ENCODE measurements at places on chromosomes 12 and 14.
A peak's percentile ranks its signal among the peaks of the same experiment; 100 is the strongest.

DNA sequence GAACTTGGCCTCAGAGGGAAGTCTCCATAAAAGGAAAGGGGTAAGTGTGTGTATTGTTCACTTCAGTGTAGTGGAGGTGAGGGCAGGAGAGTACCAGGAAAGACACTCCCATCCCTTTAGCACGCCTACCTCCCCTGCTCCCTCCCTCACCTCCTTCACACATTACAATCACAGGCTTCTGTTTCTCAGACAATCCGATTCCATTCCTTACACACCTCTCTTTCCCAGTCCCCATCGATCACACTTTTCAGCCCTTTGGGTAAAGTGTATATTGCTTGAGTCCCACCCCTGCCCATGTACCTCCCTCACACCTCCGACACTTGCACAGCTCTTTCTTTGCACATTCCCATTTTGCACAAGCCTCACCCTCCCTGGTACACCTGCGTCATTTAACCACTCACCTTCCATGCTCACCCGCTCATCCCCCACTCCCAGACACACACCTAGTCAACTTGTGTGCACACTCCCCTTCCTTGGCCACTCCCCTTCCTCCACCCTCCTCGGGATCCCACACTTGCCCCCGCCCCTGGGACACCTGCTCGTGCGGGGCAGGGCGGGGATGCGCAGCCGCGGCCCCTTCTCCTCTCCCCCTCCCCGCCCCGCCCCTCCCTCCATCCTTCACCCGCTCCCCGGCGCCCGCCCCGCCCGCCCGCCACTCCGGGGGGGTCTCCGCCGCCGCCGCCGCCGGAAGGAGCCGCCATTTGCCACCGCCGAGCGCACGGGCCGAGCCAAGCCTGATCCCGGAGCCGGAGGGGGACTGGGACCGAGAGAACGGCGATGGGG is at the start of gene MARCHF9:
TSS of gene MARCHF9 (plus strand) at position 693 of the 783 bp plus-strand sequence. CDS start 426 bp downstream, outside the sequence.
- peak; percentile 72 for DNase-seq

GRCh38 chr14:55846826-55847446 is 266.9 kb downstream of the KTN1 start:
- no peak for DNase-seq

- DNase-seq = no peak
Observed at GRCh38 chr12:90058704-90059103, 350.1 kb upstream of the ATP2B1 start.

GRCh38 chr12:12190087-12190809 is 76.6 kb downstream of the LRP6 start:
- no peak for DNase-seq

- DNase-seq = no peak
Observed at GRCh38 chr12:69067713-69068112, 134.7 kb upstream of the CPM start.

- no peak for DNase-seq
Observed at GRCh38 chr12:90851800-90852718, 102.9 kb downstream of the CCER1 start.

DNA sequence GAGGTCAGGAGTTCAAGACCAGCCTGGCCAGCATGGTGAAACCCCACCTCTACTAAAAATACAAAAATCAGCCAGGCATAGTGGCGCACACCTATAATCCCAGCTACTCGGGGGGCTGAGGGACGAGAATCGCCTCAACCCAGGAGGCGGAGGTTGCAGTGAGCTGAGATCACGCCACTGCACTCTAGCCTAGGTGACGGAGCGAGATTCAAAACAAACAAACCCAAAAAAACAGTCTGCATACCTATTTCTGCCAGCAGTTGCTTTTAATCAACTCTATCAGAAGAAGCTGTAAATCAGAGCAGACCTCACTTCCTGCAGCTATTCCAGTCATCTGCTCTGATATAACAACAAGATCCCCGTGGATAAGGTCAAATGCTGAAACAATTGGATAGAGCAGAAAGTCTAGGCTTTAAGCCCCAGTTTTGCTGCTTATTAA is 50.5 kb downstream of the LIMA1 start:
- DNase-seq = no peak

DNA sequence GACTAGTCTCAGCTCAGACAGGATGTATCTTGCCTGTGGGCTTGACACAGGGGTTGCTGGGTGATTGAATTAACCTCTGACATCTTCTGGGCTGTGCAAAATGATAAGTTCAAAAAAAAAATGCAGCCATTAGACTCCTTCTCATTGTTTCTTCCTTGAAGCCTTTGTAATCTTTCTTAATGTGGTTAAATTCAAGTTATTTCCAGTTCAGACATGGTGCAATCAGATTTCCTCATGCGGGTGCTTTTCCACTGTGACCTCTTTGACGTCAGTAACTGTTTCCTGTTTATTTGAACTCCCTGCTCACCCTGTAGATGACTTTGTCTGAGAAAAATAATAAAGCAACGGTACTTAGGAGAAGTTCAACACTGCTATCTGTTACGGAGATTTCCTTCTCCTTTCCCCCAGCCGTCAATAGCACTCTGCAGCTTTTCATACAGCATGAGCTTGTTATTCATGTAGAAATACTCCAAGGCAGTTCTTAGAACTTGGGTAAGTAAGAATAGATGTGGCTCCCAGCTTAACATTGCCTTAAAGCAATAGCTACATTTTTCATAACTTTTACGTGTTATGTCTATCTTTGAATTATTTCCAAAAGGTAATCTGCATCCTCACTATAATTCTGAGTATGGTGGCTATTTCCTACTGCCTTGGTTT is 155.5 kb downstream of the PRKCH start:
- peak; percentile 44 for DNase-seq

GRCh38 chr12:879641-880040 is 69.9 kb downstream of the RAD52 start:
- DNase-seq = no peak

DNA sequence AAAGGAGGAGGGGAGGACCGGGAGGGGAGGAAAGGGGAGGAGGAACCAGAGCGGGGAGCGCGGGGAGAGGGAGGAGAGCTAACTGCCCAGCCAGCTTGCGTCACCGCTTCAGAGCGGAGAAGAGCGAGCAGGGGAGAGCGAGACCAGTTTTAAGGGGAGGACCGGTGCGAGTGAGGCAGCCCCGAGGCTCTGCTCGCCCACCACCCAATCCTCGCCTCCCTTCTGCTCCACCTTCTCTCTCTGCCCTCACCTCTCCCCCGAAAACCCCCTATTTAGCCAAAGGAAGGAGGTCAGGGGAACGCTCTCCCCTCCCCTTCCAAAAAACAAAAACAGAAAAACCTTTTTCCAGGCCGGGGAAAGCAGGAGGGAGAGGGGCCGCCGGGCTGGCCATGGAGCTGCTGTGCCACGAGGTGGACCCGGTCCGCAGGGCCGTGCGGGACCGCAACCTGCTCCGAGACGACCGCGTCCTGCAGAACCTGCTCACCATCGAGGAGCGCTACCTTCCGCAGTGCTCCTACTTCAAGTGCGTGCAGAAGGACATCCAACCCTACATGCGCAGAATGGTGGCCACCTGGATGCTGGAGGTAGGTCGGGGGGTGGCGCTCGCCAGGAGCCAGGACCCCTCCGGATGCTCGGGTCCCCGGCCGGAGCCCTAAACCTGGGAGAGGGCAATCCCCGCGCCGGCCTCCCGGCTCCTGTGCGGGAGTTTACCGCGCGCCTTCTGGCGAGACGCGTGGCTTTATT is at the start of gene CCND2:
TSS of gene CCND2 (plus strand) at position 111 of the 744 bp plus-strand sequence. CDS start at position 390, 279 bp downstream.
- peak; percentile 59 for DNase-seq

- no peak for DNase-seq
Observed at GRCh38 chr14:41570415-41571155, 36.1 kb upstream of the LRFN5 start.

GRCh38 chr12:75481774-75482173 is 1.2 kb downstream of the GLIPR1 start:
- DNase-seq = no peak

GRCh38 chr12:25404955-25405354 is 148.1 kb downstream of the LMNTD1 start:
- no peak for DNase-seq

DNA sequence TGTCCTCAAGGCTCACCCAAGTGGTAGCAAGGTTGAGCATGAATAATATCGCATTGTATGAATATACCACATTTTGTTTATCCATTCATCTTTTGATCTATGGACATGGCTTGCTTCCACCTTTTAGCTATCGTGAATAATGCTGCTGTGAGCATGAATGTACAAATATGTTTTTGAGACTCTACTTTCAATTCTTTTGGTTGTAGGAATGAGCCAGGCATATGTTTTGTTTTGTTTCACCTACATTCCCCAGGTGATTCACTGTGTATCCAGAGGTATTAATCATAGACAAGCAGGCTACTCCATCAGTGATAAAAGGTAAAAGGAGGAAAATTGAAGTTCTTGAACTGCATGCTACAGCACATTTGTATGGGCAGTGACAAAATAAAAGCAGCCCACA is 35.8 kb downstream of the CDKL1 start:
- DNase-seq = no peak
